ENCODE measurements at places on chromosomes 16 and 17. TPM values are rescaled to one million over a fixed set of nuclear protein-coding genes. Genes with fewer than 3 reads are reported as not detected.

VAC14 gene
- 48.5 TPM for polyA plus RNA-seq

SCIMP gene
- polyA plus RNA-seq: 325 TPM

STX4 gene
- polyA plus RNA-seq: 30.3 TPM

SHISA9 gene
- not detected for polyA plus RNA-seq

GSG1L2 gene
- not detected for polyA plus RNA-seq

OSGIN1 gene
- 0.46 TPM for polyA plus RNA-seq

TBC1D3I gene
- polyA plus RNA-seq: not detected

SLC22A31 gene
- not detected for polyA plus RNA-seq

DNAH2 gene
- not detected for polyA plus RNA-seq

FTO gene
- 53.2 TPM for polyA plus RNA-seq

TP53TG3B gene
- not detected for polyA plus RNA-seq

PRR29 gene
- polyA plus RNA-seq: 3.2 TPM

HOXB5 gene
- polyA plus RNA-seq: not detected

GINS3 gene
- 1.5 TPM for polyA plus RNA-seq

Measured in IgD-negative memory B cell (primary cell).